H1 (cell line): ENCODE measurements at places on chromosomes 7 and 10. TPM values are rescaled to one million over a fixed set of nuclear protein-coding genes. Genes with fewer than 3 reads are reported as not detected.

Gene GPRIN2
- 14.3 and 19.7 TPM in 2 replicates for polyA plus RNA-seq

Gene PDLIM1
- 169 and 199 TPM in 2 replicates for polyA plus RNA-seq

Gene GPR37
- polyA plus RNA-seq = 1.5 and 3.1 TPM in 2 replicates

Gene GPR15LG
- not detected in 2 replicates for polyA plus RNA-seq

Gene HERPUD2
- polyA plus RNA-seq = 27.3 and 28.7 TPM in 2 replicates

Gene GPR85
- polyA plus RNA-seq = 0.06 and 0.11 TPM in 2 replicates

- no peaks in the 10 kb centered on the region for H3K4me1 ChIP-seq
- H3K27ac ChIP-seq = no peak overlapping the region
- no peaks in the 10 kb centered on the region for H3K27me3 ChIP-seq
- H3K4me3 ChIP-seq = no peak overlapping the region
Observed at GRCh38 chr7:45700556-45700955, 126.4 kb downstream of the ADCY1 start.

DNA sequence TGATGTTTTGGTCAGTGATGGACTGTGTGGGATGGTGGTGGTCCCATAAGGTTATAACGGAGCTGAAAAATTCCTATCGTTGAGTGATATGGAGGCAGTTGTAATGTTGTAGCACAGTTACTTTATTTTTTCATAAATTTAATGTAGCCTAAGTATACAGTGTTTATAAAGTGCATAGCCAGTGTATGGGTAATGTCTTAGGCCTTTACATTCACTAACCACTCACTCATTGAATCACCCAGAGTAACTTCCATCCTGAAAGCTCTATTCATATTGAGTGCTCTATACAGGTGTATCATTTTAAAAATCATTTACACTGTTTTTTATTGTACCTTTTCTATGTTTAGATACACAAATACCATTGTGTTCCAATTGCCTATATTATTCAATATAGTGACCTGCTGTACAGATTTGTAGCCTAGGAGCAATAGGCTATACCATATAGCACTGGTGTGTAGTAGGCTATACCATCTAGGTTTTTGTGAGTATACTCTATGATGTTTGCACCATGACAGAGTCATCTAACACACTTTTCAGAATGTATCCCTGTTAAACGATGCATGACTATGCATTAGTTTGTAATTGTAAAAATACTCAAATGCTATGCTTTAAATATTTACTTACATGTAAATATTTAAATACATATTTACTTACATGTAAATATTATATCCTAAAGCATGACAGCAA is 21.0 kb downstream of the PDCD4 start:
- no peaks in the 10 kb centered on the region for H3K4me1 ChIP-seq
- DNase-seq = no peak
- no peak overlapping the region for H3K27ac ChIP-seq
- no peaks in the 10 kb centered on the region for H3K27me3 ChIP-seq

- H3K4me1 ChIP-seq = peaks cover 24% of the 10 kb centered on the region
- H3K27ac ChIP-seq = peak overlapping the region; percentile 6; the same call in 1 of the 2 replicates
- H3K27me3 ChIP-seq = no peaks in the 10 kb centered on the region
Observed at GRCh38 chr10:78041170-78042057, 7.8 kb downstream of the RPS24 start.

DNA sequence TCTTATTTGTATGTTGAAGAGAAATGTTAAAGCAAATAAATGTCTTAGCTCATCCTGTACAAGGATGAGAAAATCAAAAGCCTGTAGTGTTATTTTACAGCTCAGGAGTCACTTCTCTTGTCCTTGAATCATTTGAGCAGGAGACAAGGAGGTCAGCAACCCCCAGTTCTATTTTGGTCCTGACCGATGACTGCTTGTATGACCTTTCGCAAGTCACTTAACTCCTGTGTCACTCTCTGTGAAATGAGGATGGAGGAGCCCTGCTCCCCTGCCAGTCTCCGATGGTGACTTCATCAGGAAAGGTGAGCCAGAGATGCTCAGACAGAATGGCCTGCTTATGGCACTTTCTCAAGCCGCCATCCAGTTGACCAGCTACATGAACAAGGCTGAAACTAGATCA is 101.0 kb downstream of the CELF2 start:
- H3K4me1 ChIP-seq = no peaks in the 10 kb centered on the region
- no peak overlapping the region for H3K4me3 ChIP-seq
- no peaks in the 10 kb centered on the region for H3K36me3 ChIP-seq
- no peak overlapping the region for H3K27ac ChIP-seq

GRCh38 chr10:133008736-133009135 is 66.4 kb upstream of the CFAP46 start:
- H3K4me1 ChIP-seq = no peaks in the 10 kb centered on the region
- H3K36me3 ChIP-seq = no peaks in the 10 kb centered on the region

- H3K4me3 ChIP-seq = no peak overlapping the region
- H3K27me3 ChIP-seq = no peaks in the 10 kb centered on the region
- no peak for DNase-seq
- no peaks in the 10 kb centered on the region for H3K36me3 ChIP-seq
Observed at GRCh38 chr10:109956454-109957091, 33.3 kb upstream of the XPNPEP1 start.

DNA sequence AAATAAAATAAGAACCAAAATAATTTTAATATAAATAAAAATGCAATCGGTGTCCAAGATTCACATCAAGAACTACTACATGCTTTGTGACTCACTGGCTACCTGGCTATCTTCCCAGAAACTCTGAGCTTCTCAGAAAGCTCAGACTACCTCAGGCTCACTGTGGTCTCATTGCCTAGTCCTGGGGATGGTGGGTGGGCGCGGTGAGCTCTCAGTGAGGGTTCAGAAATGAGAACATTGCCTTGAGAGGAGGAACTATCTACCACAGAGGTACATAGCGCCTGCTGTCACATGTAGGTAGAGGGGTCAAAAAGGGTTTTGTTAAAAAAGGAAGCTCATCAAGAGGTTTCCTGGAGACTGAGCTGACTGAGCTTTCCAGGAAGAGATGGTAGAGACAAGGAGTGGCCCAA is 108.0 kb downstream of the WDFY4 start:
- no peak overlapping the region for H3K27ac ChIP-seq
- no peaks in the 10 kb centered on the region for H3K36me3 ChIP-seq
- no peaks in the 10 kb centered on the region for H3K27me3 ChIP-seq
- no peak for DNase-seq
- no peak overlapping the region for H3K4me3 ChIP-seq

- no peaks in the 10 kb centered on the region for H3K36me3 ChIP-seq
- no peaks in the 10 kb centered on the region for H3K27me3 ChIP-seq
- H3K4me1 ChIP-seq = no peaks in the 10 kb centered on the region
- H3K4me3 ChIP-seq = no peak overlapping the region
- no peak for DNase-seq
- H3K27ac ChIP-seq = no peak overlapping the region
Observed at GRCh38 chr7:84844771-84845170, 342.1 kb downstream of the SEMA3D start.
